ENCODE measurements at places on chromosomes 6 and 20.

- DNase-seq, result no peak
Observed at GRCh38 chr20:63917811-63918210, 22.9 kb downstream of the DNAJC5 start.

- no peak for DNase-seq
Observed at GRCh38 chr6:157587127-157587926, 206.3 kb downstream of the ZDHHC14 start.

DNA sequence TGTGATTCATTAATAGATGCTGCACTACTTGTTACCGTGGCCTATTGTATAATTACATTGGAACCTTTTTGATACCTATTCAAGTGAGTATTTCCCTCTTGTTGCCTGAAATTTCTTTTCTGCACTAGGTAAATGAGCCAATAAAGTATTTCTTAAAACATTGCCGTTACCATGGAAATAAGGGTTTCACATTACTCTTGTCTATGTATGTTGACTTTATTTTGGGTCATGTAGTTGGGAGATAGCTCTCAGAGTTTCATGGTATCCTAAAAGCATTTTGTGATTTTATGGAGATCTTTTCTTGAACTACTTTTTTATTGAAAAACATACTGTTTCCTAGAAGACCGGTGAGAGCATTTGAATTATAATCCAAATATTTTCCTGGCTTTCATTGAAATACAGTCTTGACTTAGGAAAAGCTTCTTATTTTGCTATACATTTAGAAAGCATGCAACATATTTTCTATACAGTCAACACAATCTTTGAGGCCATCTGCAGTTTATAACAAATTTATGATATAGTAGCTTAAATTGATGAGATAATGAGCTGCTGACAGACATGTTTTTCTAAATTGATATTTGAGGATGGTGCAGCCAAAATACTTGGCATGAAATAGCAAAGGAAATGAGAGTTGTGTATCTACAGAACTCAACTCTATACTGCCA is 650.4 kb downstream of the RFPL4B start:
- no peak for DNase-seq

- no peak for DNase-seq
Observed at GRCh38 chr20:32167552-32167951, 40.0 kb downstream of the PLAGL2 start.

GRCh38 chr6:16758163-16758975 is 2.9 kb downstream of the ATXN1 start:
- DNase-seq, result peak; percentile 57

DNA sequence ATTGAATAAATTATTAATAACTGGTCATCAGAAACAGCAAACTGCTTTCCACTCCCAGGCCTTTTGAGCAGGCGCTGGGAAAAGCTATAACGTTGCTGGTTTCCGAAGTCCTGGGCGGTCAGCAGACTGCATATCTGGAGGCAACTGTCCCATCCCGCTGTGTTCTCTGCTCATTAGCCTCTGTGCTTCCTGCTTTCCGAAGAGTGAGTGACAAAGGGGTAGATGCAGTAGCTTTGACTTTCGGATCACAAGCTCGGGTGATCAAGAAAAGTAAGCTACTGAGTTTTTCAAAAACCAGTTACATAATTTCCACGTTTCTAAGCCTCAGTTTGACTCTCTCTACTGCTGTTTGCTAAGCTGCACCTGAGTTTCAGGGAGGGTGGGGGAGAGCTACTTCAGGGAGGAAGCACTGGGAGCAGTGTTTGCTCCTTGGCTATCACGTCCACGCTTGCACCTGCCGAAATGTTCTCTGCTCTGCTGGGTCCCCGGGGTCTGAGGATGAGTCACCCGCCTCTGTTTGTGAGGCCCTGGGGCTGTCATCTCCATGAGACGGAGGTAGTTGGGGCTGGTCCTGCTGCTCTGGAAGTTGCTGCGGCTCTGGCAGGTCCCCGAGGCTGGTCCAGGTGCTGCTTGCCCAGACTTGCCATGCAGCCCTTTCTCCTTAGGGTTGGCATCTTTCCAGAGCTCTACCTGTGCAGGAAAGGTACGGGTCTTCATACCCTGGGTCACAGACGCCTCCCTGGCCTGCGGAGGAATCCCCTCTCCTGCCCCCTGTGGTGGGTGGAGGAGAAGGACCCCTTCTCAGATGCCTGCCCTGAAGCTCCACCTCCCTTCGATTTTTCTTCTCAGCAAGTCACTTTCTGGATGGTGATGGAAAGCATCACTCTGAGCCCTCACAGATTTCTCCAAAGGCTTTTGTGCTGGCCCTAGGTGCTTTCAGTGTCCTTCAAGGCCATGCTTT is 220.0 kb downstream of the QKI start:
- no peak for DNase-seq

- no peak for DNase-seq
Observed at GRCh38 chr6:111172563-111172962, 85.3 kb downstream of the SLC16A10 start.

DNA sequence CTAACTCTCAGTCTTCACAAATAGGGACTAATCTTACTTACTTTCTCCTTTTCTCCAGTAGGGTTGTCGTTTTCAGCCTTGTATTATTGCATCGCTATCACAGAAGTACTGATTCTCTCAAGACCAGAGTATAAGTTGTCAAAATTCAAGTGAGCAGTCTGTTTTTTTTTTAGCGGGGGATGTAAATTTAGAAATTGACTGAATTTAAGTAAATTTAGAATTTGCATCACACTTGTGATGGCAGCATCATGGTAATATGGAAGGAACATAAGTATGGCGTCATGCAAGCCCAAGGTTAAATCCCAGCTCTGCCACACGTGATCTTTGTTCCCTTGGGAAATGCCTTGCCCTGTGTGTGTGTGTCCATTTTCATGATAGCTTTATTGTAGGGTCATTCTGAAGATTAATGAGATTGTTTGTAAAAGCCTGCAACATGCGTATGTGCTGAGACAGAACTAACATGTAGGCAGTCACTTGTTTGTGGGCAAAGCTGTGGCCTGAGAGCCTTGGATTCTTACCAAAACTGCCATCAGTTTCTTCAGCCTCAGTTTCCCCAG is 52.8 kb upstream of the VSTM2L start:
- no peak for DNase-seq

GRCh38 chr20:6411651-6412050 is 288.8 kb upstream of the FERMT1 start:
- DNase-seq, result no peak

GRCh38 chr6:111087871-111088667 is 766 bp downstream of the SLC16A10 start:
- DNase-seq, result peak; percentile 42

GRCh38 chr20:37503256-37503927 is 17.7 kb upstream of the NNAT start:
- no peak for DNase-seq

- peak; percentile 54 for DNase-seq
Observed at GRCh38 chr20:39829256-39829655, 859.8 kb downstream of the MAFB start.

- no peak for DNase-seq
Observed at GRCh38 chr20:39861381-39861780, 827.7 kb downstream of the MAFB start.

- DNase-seq, result no peak
Observed at GRCh38 chr20:59565768-59566461, 38.4 kb upstream of the PHACTR3 start.

GRCh38 chr6:95923518-95923917 is 92.3 kb upstream of the FUT9 start:
- DNase-seq, result peak; percentile 2

DNA sequence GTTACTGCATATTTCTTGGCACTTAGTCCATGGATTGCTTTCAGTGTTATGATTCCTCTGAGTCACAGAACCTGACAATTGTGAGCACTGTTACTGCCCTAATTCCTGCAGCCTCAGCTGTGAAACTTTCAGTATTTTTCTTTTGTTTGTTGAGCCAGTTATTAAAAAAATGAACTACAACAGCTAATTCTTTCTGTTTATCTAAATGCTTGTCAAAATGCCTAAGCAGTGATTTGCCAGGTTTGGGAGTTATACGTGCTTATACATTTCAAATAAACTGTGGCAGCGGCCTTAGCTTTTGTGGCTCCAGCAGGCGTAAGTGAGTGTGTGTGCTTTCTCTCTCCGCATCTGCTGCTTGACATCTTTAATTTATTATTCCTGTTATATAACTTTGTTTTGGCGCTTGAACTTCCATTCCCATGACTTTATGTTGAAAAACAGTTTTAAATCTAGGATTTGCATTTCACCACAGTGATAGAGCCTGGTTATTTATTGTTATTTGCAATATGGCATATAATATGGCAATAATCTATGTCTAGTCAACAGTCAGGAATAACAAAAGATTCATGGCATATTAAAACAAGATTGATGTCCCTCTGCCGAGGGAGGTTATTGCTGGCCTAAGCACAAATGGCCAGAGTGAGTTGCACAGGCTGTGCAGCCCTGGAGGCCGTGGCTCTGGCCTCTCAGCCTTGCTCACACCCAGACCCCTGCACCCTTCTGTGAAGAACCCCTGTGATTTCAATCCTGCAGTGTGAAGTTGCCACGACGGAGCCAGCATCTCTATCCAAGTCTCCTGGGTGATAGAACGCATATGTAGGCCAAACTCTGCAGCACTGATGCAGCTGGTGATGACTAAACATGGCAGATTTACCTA is 303.4 kb downstream of the THBS2 start:
- DNase-seq, result no peak

DNA sequence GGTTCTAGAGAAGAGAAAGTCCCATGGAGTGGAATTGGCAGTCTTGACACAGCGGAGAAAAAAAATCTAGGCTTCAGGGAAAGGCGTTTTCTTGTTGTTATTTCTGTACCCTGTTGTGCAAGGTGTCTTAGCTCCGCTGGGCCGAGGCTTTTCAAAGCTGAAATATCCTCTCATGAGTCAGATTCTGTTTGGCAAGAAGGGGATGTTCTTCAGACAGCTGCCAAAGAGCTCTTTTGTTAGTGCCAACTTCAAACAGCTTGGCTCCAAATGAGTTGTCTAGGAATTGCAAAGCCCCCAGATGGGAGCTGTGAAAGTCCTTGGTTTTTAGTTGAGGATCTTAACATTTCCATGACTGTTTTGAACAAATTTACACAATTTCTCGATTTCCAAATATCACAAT is 45.6 kb downstream of the LRRN4 start:
- peak; percentile 92 for DNase-seq

DNA sequence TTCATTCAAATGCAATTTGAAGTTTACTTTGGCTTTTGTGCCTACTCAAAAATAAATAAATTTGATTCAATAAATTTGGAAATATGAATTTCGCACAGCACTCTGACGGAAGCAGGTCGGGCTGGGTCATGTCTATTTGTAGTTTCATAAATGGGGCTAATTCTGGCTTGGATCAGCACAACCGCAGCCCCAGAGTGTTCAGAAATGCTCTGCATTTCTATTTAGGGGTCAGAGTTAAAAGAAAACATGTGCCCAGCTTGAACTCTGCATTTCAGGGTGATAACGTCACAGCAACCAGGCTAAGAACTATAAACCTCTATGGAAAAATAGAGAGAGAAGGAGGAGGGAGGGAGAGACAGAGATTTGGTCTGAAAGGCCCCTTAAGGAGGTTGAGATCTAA is 480.9 kb upstream of the NOX3 start:
- DNase-seq, result no peak

GRCh38 chr20:38558596-38559360 is 22.2 kb upstream of the ADIG start:
- no peak for DNase-seq

- DNase-seq, result peak; percentile 97
Observed at GRCh38 chr6:24228681-24229255, 102.8 kb downstream of the NRSN1 start.

GRCh38 chr6:119627908-119628669 is 278.5 kb upstream of the MAN1A1 start:
- no peak for DNase-seq

GRCh38 chr20:60587986-60588385 is 629.8 kb downstream of the CDH26 start:
- DNase-seq, result no peak

DNA sequence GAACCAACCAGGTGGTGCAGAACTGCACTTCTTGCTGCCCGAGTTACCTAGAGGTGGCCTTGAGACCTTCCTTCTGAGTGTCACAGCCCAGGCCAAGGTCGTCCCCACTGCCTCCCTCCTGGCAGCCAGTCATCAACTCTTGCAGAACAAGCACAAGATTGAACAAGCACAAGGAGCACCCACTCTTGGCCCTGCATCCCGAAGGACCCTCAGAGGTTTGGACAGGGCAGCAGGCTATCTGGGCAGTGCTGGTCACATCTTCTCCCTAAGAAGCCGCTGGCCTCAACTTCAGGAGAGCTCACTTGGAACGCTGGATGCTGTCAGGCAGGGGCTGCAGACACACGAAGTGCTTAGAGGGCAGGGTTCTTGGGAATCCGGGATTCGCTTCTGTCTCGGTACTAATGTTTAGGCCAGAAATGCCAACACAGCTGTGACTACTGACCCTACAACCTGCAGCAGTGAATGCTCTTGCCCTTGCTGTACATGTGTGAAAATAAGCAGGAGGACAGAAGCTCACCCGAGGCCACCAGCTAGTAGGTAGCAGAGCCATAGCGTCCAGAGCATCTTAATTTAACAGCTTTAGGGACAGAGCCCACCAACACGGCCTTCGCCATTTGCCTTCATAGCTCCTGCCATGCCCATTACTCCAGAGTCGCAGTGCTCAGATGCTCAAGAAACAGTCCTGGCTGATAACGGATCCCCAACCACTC is 4.0 kb upstream of the ACSS1 start:
- DNase-seq, result no peak

DNA sequence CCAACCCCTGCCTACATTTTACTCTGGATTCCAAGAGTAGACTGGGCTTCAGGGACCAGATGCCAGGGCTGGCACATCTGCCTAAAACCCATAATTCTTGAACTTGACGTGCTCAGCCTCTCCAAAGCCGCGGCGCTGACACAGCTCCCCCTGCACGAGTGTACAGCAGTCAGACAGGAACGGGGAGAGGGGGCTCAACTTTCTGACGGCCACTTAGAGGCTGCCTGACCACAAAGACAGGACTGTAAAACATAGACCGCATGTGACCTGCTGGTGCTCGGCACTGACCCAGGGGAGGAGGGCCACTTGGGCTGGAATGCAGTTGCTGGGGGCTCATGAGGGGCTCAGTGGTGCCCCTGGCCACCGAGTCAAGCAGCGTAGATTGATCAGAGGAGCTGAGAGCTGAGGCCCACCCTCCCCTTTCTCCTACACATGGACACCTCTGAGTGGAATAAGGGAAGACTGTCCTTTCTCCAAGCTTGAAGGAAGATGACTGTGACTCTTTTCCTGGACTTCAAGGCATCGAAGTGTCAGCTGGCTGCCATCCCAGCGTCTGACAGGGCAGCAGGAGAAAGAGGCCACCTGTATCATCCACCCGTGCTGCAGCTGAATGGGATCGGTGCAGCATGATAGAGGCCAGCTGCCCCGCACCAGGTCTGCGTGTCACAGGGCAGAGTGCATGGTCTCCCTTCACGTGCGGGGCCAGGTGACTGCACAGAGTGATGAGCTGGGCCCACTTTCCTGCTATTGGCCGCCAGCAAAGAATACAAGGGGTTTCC is 171.3 kb upstream of the AGPAT4 start:
- no peak for DNase-seq

DNA sequence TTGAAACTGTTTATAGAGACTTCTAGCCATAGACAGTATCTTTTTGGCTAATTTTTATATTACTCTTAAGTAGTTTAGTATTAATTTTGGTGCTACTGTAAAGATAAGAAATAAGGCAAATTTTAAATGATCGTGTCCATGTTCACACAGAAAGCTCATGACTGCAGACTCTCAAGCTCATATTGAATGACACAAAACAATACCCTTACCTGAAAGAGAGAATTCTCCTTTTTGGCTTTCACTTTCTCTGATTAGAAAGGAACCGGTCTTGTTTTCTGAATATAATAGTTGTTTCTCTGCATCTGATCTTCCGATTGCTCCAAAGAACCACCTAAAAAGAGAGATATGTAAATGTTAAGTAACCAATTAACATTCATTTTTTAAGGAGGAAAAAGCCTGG is 57.0 kb downstream of the FRK start:
- no peak for DNase-seq
